Suprapubic skin (tissue), 4 donors: ENCODE measurements at places on chromosomes 1 and 21. TPM values are rescaled to one million over a fixed set of nuclear protein-coding genes. Genes with fewer than 3 reads are reported as not detected.

DNA sequence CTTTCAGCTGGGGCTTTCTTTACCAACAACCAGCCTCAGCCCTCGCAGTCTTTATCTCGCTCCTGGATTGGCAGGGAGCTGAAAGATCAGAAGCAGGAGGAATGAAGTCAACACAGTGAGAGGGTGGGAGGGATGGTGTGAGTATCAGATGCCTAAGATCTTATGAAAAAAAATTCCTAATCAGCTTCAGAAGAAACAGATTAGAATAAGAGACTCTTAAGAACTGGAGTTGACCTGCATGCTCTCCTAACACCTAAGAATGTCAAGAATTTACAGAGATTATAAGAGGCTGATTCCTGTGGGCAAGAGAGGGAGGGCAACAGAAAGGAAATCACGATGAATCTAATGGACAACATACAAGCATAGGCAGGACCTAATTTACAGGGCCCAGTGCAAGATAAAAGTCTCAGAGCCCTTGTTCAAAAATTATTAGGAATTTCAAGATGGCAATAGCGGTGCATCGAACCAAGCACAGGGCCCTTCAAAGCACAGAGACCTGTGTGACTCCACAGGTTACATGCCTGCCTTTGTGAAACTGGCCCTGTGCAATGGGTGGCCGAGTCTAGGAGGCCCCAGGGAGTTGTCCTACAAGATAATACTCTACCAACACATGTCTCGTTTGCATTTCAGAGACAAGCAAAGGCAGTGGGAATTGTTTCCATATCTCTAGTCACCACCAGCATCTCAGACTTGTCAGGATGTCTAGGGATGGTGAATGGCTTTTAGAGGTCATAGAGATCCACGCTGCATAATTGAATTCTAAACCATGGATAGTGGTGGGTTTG, 65.3 kb upstream of the PPP2R5A start:
- no peak for DNase-seq

The PDPN gene
- total RNA-seq: 46.6 TPM

The OR2L8 gene
- not detected for total RNA-seq

The KRTAP7-1 gene
- total RNA-seq: 9.4 TPM

The RNF186 gene
- not detected for total RNA-seq

DNA sequence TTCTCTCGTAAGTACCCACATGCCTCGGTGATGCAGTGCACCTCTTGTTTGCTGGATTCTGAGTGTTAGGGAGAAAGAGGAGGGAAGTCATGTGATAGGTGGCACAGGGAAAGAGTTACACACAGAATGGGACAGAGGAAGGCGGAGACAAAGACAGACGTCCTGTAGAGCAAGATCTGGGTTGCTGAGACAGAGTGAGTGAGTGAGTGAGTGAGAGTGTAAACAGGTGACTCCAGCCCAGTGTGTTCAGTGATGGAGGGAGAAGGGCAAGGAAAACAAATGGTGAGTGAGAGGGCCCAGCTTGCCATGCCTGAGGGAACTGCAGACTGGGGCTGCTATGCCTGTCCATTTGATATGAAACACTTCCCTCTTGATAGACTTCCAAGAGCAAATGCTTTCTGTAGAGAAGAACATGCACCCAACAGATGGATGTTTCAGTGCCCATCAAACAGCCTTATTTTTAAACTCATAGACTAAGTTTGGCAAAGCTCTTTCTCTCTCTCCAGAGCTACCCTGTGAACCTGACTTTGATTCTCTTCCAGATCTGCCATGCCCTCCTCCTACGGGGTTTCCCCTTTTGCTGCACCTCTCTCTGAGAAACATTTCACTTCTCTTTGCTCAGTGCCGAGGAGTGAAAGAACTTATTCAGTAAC, 209.9 kb upstream of the COA6 start:
- DNase-seq: no peak

DNA sequence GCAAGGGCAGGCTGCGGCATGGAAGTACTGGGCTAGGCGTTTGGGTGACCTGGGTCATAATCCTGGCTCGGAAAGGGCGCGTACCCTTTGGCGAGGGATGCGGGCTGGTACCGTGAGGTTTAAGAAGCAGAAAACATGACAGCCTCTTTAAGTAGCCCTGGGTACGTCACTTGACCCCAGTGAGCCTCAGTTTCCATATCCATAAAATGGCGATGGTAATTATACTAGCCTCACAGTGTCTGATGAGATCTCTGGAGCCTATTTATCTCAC, 700 bp downstream of the PIGV start:
- no peak for DNase-seq

The RRP1 gene
- total RNA-seq: 28.3 TPM

- DNase-seq: no peak
Observed at GRCh38 chr1:245984390-245985155, 522.5 kb downstream of the SMYD3 start.

- DNase-seq: peak; percentile 76
Observed at GRCh38 chr1:44645476-44646244, 28.6 kb downstream of the TMEM53 start.

DNA sequence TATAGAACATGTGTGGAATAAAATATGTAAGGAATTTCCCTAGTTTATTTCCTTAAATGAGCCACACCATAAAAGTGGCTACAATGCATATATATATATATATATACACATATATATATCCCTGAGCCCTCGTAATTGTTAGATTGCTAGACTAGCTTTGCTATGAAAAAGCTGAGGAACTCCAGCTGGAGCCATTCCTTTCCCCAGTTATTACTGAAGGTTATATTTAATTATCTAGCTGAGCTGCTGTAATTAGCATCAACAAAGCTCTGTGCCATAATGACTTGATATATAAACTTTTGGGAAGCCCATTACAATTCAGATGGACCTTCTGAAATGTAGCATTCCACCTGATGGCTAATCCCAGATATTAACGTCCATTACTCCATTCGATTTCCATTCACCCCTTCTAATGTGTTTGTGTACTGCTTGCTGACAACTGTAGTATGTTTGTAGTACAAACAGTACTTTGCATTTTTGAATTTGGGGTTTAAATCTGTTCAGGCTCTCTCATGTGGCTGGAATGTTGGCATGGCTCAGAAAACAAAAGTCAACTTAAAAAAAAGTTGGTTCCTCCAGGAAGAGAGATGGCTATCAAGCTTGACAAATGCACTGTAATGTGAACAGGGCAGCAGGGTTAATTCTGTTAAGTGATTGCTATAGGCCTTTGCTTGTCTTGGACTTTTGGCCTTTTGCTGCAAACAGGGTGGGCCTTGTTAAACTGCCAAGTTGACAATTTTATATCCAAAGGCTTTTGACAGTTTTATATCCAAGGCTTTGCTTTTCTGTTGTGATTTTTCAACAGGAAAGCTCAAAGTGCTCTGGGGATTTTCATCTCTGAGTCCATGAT, 170.0 kb downstream of the LTN1 start:
- DNase-seq: no peak

DNA sequence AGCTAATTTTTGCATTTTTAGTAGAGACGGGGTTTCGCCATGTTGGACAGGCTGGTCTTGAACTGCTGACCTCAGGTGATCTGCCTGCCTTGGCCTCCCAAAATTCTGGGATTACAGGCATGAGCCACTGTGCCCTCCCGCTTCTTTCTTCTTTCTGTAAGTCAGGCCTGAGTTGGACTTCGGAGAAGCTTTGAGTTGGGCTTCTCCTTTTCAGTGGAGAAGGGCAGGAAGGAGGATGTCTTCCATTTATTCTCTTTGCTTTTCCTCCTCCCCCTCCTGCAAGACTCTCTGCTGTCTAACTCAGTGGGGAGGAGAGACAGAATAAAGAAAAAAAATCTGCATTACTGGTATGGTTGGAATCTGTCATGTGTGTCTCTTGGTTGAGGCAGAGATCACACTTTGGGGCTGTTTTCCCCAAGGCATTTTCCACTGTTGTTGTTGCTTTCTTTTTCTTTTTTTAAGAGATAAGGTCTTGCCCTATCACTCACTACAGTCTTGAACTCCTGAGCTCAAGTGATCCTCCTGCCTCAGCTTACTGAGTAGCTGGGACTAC, 13.2 kb upstream of the DEGS1 start:
- no peak for DNase-seq

The TSACC gene
- total RNA-seq: not detected

- DNase-seq: no peak
Observed at GRCh38 chr1:216290074-216290473, 133.2 kb downstream of the USH2A start.

GRCh38 chr21:31180256-31181081, 142.2 kb upstream of the KRTAP19-8 start:
- no peak for DNase-seq

DNA sequence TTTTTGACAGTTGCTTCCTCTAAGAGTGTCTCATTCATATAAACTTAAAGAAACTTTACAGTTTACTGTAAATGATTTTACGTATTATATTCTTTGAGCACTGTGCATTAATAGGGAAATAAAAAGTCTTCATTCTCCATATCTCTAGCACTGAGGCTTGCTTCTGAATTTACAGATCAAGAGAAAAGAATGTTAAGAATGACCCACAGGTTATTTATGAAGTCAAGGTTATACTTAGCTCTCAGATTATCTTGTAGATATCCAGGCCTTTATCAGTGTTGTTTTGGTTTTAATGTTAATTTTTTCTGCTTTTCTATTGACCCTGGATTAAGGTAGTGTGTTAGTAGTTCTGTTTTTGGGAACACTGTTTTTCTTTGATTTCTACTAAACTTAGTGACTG, 91.4 kb downstream of the GPR161 start:
- no peak for DNase-seq

DNA sequence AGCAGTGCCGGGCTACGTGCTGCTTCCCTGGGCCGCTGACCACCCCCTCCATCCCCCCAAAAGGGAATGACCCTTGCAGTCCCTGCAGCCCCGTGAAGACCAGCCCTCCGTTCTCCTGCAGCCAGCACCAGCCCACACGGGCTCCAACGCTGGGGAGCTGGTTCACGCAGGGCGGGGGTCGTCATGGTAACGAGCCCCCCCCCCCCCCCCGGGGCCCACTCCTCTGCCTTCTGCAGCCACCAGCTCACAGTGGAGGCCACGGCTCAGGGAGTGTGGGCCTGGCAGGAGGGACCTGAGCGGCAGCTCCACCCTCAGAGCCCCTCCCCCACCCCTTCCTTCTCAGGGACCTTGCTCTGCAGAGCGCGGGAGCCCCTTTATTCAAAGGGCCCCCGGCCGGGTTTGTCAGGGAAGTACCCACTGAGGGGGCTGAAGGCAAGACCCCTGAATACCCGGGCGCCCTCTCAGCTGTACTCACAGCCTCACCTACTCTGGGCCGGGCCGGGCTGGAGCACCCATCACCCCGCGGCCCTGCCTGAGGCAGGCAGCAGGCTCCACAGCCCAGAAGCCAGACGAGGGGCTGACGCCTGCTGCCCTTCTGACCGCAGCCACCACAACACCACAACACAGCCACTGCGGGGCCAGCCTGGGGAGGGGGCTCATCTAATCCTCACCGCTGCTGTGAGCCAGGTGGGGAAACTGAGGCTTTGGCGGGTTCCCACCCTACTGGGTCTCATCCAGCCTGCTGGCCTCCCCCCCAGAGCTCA, 12.6 kb downstream of the MEGF6 start:
- DNase-seq: no peak

- no peak for DNase-seq
Observed at GRCh38 chr1:193891788-193892187, 705.4 kb upstream of the B3GALT2 start.

The IGFN1 gene
- total RNA-seq: not detected

The NEK2 gene
- total RNA-seq: 11.8 TPM

The CD5L gene
- not detected for total RNA-seq

- peak; percentile 74 for DNase-seq
Observed at GRCh38 chr21:34351786-34352241, 12.0 kb upstream of the KCNE2 start.

The VHLL gene
- total RNA-seq: not detected

DNA sequence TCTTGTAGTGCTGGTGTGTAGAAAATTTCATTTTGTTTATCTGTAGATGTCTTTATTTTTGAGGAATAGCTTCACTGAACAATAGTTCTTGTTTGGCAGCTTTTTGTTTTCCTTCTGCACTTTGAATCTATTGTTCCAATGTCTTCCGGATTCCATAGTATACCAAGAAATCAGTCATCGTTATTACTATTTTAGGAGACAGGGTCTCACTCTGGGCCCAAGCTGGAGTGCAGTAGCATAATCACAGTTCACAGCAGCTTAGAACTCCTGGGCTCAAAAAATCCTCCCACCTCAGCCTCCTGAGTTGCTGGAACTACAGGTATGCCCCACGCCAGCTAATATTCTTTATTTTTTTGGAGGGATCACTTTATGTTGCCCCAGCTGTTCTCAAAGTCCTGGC, 67.7 kb upstream of the RGS2 start:
- no peak for DNase-seq

GRCh38 chr1:203197625-203198024, 11.1 kb upstream of the CHI3L1 start:
- DNase-seq: no peak

The PRSS38 gene
- total RNA-seq: not detected
